ENCODE measurements at places on chromosomes 11 and 22. TPM values are rescaled to one million over a fixed set of nuclear protein-coding genes. Genes with fewer than 3 reads are reported as not detected.
A peak's percentile ranks its signal among the peaks of the same experiment; 100 is the strongest.

- H3K27me3 ChIP-seq = no peaks in the 10 kb centered on the region
- H3K36me3 ChIP-seq = peaks cover 5% of the 10 kb centered on the region
- no peak for DNase-seq
These were observed 93.1 kb downstream of the CWC15 start for GRCh38 chr11:94880216-94880615.

DNA sequence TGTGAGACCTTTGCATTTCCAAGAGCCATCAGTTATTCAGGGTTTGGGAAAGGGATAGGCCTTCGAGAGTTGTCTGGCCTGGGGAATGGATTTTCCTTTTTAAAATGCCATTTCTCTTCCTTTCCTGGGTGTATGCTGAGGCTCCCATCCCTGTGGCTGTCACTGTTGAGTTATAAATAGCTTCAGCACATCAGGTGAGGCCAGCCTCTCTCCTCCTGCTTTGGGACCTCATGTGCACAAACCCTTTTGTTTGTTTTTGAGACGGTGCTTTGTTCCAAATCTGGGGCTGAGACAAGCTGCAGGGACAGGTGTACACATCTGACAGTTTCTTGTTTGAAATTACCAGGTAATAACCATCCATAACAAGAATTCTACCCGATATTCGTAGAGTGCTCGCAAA is 1.3 kb downstream of the TEF start:
- no peaks in the 10 kb centered on the region for H3K27me3 ChIP-seq
- peaks cover 5% of the 10 kb centered on the region for H3K36me3 ChIP-seq
- peak overlapping the region; percentile 67 for H3K4me3 ChIP-seq

DNA sequence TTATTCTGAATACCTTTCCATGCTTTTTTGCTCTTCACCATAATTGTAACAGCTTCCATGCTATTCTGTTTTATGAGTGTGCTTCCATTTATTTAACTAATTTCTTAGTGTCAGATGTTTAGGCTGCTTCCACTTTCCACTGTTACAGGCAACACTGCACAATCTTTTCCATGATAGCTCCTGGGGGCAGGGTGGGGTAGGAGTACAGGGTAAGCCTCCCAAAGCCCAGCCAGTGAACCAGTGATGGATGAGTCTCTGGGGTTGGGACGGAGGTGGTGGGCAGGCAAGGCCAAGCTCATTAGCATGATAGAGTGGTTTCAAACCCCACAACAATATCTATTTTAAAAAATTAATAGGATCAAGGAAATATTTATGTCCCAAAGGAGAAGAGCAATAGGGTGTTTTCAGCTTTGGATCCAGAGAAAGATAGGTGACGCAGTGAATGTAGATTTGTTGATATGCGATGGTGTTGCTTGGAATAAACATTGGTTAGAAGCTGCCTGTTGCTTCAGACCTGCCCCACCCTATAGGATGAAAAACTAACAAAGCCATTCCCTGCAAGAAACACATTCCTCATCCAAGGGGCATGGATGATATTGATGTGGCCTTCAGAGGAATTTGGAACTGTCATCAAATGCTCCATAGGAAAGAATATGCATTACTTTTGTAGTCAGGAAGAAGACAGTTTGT is 17.1 kb upstream of the ELF5 start:
- no peak overlapping the region for H3K27ac ChIP-seq
- H3K4me1 ChIP-seq = no peaks in the 10 kb centered on the region
- H3K4me3 ChIP-seq = no peak overlapping the region

DNA sequence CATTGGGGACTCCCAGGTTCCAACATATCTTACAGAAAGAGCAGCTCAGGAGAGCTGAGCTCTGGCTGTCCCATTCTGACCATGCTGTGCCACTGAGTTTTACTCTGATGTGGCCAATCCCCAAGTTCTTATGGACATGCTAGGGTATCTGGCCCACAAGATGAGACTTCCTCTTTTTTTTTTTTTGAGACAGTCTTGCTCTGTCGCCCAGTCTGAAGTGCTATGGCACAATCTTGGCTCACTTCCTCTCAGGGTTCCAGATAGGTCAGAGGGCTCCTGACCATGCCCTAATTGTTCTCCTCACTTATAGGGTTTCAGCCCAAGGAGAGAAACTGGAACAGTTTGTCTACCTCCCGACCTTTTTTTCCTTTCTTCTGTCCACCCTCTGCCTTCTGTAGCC is 152.3 kb upstream of the CCDC90B start:
- no peaks in the 10 kb centered on the region for H3K36me3 ChIP-seq
- H3K4me1 ChIP-seq = peaks cover 2% of the 10 kb centered on the region
- no peaks in the 10 kb centered on the region for H3K27me3 ChIP-seq
- no peak overlapping the region for H3K4me3 ChIP-seq
- no peak for DNase-seq

- no peaks in the 10 kb centered on the region for H3K4me1 ChIP-seq
- no peak overlapping the region for H3K27ac ChIP-seq
- DNase-seq = no peak
- H3K4me3 ChIP-seq = no peak overlapping the region
These were observed 64.3 kb upstream of the RASD2 start for GRCh38 chr22:35476341-35476740.

DNA sequence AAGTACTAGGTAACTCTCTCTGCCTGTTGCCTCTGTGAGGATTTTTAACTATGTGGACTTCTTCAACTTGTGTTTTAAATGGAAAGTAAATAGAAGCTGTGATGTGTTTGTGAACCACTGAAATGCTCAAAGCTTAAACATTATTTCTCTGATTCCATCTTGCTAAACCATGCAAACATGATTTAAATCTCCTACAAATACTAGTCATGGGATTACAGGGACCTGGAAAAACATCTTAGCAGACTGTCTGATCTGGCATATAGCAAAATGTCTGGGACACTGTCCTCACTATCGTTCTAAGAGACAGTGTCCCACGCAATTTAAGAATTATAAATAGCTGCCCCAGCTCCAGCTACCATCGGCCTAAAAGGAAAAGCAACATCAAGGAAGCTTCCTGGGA is 914.5 kb upstream of the FAT3 start:
- no peaks in the 10 kb centered on the region for H3K36me3 ChIP-seq
- H3K27me3 ChIP-seq = no peaks in the 10 kb centered on the region
- H3K27ac ChIP-seq = no peak overlapping the region
- no peak for DNase-seq

DNA sequence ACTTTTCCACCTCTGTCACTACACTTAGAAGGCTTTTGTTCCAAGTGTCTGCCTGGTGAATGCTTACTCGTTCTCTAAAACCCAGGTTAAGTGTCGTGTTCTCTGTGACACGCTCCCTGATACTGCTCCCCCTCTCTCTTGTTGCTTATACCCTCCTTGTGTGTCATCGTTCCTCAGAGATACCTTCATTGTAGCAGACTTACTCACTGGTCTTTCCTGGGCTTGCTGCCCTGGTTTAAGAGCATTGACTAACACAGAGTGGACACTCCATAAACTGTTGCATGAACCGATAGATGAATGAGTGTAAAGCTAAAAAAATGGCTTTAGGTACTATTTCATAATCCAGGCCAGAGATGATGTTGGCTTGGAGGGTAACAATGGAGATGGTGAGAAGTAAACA is 171.3 kb downstream of the GRIK4 start:
- no peak for DNase-seq
- no peak overlapping the region for H3K4me3 ChIP-seq
- no peak overlapping the region for H3K27ac ChIP-seq
- H3K36me3 ChIP-seq = no peaks in the 10 kb centered on the region
- no peaks in the 10 kb centered on the region for H3K27me3 ChIP-seq
- H3K4me1 ChIP-seq = peaks cover 3% of the 10 kb centered on the region

GRCh38 chr11:70885281-70886231 is 366.8 kb downstream of the SHANK2 start:
- no peak overlapping the region for H3K27ac ChIP-seq
- peaks cover 4% of the 10 kb centered on the region for H3K4me1 ChIP-seq
- H3K27me3 ChIP-seq = no peaks in the 10 kb centered on the region
- H3K4me3 ChIP-seq = no peak overlapping the region

DNA sequence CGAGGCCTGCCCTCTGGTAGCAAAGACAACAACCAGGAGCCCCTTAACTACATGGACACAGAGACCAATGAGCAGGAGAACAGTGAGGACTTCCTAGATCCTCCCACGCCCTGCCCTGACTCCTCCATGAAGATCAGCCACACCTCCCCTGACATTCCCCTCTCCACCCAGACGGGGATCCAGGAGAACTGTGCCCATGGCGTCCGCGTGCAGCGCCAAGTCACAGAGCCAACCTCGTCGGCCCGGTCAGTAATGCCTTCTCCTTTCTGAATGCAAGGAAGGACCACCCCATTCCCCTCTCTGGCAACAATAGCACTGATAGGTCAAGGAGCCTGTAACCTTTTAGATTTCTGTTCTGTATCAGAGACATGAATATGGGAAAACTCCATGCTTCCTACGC is 51.4 kb downstream of the SYT9 start:
- H3K4me1 ChIP-seq = no peaks in the 10 kb centered on the region
- no peak for DNase-seq
- no peaks in the 10 kb centered on the region for H3K36me3 ChIP-seq
- H3K27me3 ChIP-seq = no peaks in the 10 kb centered on the region

- H3K4me3 ChIP-seq = no peak overlapping the region
- no peak overlapping the region for H3K27ac ChIP-seq
- peaks cover 17% of the 10 kb centered on the region for H3K4me1 ChIP-seq
- H3K27me3 ChIP-seq = no peaks in the 10 kb centered on the region
These were observed 4.9 kb downstream of the RIC8A start for GRCh38 chr11:212150-213100.

- H3K27me3 ChIP-seq = no peaks in the 10 kb centered on the region
- no peak for DNase-seq
- peaks cover 4% of the 10 kb centered on the region for H3K4me1 ChIP-seq
- no peak overlapping the region for H3K4me3 ChIP-seq
- H3K27ac ChIP-seq = no peak overlapping the region
These were observed 21.6 kb downstream of the MGAT3 start for GRCh38 chr22:39478441-39478850.

DNA sequence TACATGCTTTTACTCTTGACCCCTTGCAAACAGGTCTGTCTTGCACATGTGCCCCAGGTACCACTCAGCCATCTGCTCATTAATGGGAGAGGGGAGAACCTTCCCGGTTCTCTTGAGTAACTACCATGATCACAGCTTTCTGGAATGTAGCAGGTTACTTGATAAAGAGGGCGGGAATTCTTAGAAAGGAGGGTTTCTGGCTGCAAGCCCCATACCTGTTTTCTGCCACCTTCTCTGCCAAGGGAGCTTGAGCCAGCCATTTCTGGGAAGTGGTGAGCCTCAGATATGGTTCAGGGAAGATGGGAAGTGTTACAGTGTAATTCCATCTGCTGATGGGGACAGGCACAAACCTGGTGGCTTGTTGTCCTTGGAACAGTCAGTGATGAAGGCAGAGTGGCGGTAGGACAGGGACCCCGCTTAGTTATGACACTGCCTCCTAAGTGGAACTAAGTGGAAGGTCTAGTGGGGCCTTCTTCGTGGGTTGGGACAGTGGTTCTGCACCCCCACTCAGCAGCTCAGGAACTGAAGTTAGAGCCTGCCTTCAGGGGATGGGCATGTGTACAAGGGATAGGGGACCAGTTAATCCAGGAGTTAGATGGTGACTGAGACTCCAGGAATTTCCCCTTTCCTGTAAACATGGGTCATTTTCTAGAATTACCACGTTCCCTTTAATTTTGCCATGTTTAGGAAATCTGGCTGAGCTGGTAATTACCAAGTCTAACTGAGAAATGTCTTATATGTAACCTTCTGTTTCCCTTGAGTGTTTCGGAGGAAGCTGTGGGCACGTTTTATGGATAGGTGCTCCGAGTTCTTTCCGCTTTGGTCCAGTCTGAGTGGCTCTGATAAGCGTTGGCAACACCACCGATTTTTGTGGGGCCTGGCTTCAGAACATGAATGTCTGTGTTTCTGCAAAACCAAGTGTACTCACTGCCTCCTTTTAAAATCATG is 35.3 kb downstream of the BCR start:
- no peak for DNase-seq
- H3K27ac ChIP-seq = no peak overlapping the region
- H3K4me1 ChIP-seq = peaks cover 26% of the 10 kb centered on the region

DNA sequence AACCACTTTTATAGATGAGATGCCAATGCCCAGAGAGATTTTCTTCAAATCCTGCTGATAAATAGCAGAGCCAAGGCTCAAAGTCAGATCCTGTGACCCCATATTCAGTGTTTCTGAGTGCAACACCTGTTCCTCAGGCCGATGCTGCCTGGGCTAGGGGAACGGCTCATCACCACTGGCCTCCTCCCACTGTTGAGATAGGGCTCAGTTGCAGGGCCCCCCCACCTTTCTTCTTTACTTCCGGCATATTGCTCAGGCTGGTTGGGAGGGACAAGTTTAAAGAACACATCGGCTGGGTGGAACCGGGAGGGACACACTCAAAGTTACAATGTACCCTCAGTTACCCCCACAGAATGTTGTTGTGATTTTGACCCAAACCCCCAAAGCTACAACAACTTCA is 88.3 kb upstream of the CRTAM start:
- no peak overlapping the region for H3K27ac ChIP-seq
- no peaks in the 10 kb centered on the region for H3K36me3 ChIP-seq
- no peak overlapping the region for H3K4me3 ChIP-seq
- no peaks in the 10 kb centered on the region for H3K27me3 ChIP-seq
- no peaks in the 10 kb centered on the region for H3K4me1 ChIP-seq

GRCh38 chr11:12120031-12121008 is 9.9 kb downstream of the MICAL2 start:
- DNase-seq = no peak
- no peaks in the 10 kb centered on the region for H3K4me1 ChIP-seq
- no peaks in the 10 kb centered on the region for H3K36me3 ChIP-seq
- no peak overlapping the region for H3K27ac ChIP-seq
- no peak overlapping the region for H3K4me3 ChIP-seq

GRCh38 chr22:50506611-50507420 is 686 bp downstream of the LMF2 start:
- peak overlapping the region; percentile 83 for H3K4me3 ChIP-seq
- H3K4me1 ChIP-seq = peaks cover 6% of the 10 kb centered on the region
- no peak for DNase-seq
- H3K36me3 ChIP-seq = no peaks in the 10 kb centered on the region
- no peaks in the 10 kb centered on the region for H3K27me3 ChIP-seq
- no peak overlapping the region for H3K27ac ChIP-seq

DNA sequence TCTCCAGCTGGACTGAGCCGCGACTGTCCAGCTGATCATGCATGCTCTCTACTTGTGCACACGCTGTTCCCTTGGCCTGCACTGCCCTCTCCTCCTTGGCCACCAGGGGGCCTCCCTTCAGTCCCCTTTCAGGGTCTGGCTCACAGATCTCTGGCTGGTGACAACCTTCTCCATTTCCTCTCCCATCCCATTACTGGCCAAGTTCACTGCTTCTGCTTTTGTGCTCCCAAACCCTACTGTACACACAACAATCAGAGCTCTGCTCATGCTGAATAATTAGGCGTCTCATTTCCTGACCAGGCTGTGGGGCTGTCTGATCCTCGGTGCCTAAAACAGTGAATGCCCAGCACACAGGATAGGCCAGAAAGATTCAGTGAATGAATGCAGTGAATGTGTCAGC is 224.0 kb upstream of the NARS2 start:
- H3K36me3 ChIP-seq = no peaks in the 10 kb centered on the region
- H3K4me3 ChIP-seq = no peak overlapping the region
- H3K4me1 ChIP-seq = peaks cover 6% of the 10 kb centered on the region
- H3K27me3 ChIP-seq = no peaks in the 10 kb centered on the region

ZC3H7B gene
- 77.3 TPM for total RNA-seq

SLC25A18 gene
- 2.2 TPM for total RNA-seq

TUBA8 gene
- 1.0 TPM for total RNA-seq

PARVA gene
- total RNA-seq = 13.5 TPM

TCIRG1 gene
- 25.3 TPM for total RNA-seq

OLFML1 gene
- total RNA-seq = 0.24 TPM

FGF3 gene
- total RNA-seq = not detected

WNT11 gene
- not detected for total RNA-seq
